Astrocyte (in vitro differentiated cells and primary cell): ENCODE measurements at places on chromosomes 5 and 9. TPM values are rescaled to one million over a fixed set of nuclear protein-coding genes. Genes with fewer than 3 reads are reported as not detected.

AGGF1 gene
- total RNA-seq, result 18.2 and 19.8 TPM in 2 replicates

F2RL1 gene
- total RNA-seq, result 140 and 164 TPM in 2 replicates

TMEM215 gene
- total RNA-seq, result 1.4 and 3.0 TPM in 2 replicates

MAML1 gene
- 24.7 and 26.0 TPM in 2 replicates for total RNA-seq

GRCh38 chr9:119841016-119841415 is 471.8 kb upstream of the BRINP1 start:
- no peak for DNase-seq

DNA sequence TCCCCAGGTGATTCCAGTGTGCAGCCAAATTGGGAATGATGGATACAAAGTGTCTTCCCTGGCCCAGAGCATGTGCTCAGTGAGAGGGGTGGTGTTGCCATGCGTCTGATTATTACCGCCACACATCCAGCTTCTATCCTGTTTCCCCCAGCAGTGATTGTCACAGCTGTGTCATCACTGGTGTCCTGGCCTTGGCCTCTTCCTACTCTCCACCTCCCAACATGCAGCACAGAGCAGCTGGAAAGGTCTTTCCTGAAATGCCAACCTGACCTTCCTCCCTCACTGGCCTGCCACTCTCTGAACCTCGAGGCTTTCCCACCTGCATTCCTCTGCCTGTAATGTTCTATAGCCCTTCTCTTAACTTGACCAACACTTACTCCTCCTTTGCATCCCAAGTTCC is 60.0 kb downstream of the TMOD1 start:
- no peak for DNase-seq

DNA sequence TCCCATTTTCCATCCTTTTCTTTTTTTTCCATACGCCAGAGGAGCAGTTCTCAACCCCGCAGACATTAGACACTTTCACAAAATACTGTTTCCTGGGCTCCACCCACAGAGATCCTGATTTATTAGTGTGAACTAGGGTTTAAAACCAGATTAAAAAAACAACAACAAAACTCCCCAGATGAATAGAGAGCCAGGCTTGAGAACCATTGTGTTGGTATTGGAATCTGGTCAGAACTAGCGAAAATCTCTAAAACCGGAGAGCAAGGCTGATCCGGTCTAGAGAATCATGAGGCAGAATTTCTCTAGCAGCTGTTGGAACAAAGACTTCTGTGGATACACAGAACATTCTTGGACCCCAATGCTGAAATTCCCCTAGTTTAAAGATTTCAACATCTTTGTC is 173.0 kb downstream of the PCSK1 start:
- DNase-seq, result no peak

GRCh38 chr9:69678843-69679538 is 6.8 kb upstream of the APBA1 start:
- no peak for DNase-seq

GRCh38 chr9:70293214-70293613 is 34.4 kb downstream of the SMC5 start:
- no peak for DNase-seq

DNA sequence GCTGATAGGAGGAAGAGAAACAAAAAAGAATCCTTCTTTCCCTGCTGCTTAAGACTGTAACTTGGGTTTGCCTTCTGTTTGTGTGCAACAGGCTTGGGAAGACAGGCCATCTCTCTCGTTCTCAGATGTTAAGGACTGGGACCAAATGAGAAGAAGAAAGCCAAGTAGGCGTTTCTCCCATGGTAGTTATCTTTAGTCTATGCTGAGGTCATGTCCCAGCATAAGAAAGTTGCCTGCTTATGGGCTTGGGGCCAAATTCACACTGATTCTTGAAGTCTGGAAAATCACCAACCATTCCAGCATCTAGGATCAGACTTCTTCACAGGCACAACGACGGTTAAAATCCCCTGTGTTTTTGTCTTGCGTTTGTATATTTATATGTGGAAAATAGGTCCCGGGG is 44.2 kb upstream of the PALM2AKAP2 start:
- no peak for DNase-seq

DNA sequence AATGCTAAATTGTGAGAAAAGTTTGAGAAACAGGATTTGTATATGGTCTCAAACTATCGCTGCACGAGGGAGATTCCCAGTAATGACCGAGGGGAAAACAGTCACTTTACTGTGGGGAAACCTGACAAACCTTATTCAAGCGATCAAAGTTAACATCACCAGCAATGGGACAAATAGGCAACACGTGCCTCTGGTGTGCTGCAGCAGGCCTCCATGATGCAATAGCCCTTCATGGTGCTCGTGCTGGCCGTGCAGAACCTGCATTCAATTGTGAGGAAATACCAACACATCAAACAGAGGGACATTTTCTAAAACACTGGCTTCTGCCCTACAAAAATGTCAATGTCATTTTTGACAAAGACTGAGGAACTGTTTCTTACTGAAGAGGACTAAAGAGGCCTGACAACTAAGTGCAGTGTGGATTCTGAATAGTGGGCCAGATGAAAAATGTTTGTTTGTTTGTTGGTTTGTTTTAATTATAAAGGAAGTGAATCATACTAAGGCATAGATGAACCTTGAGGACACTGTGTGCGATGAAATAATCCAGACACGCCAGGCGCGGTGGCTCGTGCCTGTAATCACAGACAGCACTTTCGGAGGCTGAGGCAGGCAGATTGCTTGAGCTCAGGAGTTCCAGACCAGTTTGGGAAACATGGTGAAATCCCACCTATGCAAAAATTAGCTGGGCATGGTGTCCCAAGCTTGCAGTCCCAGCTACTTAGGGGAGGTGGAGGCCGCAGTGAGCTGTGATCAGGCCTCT is 17.6 kb upstream of the MARCHF6 start:
- DNase-seq, result no peak

GRCh38 chr5:122727112-122727541 is 47.8 kb upstream of the SNX2 start:
- peak; percentile 85 for DNase-seq

DNA sequence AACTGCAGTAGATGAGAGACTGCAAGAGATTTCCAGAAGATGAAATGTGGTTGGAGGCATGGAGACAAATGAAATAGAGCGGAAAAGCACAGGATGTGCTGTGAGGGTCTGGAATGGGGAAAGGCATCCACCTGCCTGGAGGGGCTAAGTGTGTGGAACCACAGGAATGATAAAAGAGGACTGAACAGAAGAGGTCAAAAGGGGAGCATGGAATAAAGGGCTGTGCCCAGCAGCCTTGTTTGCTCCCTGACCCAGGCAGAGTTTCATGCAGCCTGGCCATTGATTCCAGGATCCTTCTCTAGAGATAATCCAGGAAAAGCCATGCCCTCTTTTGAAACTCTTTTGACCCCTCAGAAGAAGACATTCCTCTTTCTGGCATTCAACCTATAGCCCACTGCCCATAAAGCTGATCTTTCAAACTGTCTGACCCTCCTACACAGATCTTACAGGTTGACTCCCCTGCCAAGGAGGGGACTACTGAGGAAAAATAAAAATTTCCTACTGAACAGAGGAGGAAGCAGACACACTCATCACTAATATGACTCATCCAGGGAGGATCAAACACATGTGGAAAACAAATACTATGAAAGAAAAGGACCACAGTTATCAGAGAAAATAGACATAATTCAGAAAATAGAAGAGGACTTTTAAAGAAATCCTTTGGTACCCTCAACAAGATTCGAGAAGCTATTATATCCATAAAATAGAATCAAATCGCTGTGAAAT is 273.5 kb upstream of the PCSK5 start:
- no peak for DNase-seq

DNA sequence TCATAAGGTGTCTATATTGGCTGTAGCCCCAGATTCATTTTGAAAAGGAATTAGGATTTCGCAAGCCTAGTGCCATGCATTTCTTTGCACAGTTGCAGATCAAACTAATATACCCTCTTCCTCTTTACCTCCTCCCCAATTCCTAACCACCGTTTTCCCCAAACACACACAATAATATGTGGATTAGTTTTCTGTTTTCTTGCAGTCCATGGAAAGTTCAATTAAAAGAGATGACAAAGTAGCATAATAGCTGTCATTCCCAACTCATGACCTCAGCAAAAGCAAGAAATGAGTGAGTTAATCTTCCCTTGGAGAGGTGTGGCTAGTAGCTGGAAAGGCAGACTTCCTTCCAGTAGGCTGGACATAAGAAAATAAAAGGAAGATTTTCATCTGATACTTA is 349.1 kb downstream of the TMEM232 start:
- peak; percentile 62 for DNase-seq

DNA sequence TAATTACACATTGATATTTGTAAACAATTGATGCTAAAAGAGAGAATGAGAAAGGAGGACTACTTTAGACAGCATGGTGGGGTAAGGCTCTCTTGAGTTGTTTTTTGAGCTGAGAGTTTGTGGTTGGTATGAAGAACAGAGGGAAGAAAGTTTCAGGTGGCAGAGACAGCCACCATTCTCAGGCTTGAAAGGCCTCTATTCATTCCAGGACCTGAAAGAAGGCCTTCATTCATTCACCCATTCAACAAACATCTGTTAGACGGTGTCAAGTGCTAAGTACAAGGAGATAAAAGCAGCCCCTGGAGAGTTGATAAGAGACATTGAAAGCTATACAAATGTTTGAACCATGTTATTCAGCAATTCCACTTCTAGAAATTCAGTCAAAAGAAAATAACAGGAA is 21.7 kb upstream of the ADAM19 start:
- no peak for DNase-seq

DNA sequence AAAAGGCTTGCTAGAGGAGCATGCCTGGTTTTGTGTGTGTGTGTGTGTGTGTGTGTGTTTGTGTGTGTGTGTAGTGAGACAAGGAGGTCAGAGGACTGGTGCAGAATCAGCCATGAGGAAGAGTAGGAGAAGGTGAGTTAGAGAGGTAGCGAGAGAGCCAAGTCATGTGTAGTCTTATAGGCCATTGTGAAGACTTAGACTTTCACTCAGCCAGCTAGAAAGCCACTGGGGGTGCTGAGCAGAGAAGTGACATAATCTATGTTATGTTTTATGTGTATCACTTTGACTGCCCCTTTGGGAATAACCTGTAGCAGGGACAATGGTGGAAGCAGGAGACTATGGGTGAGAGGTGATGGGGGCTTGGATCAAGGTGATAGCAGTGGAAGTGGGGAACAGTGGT is 180.5 kb upstream of the CLINT1 start:
- DNase-seq, result no peak

GRCh38 chr9:105425816-105426433 is 21.9 kb upstream of the FSD1L start:
- DNase-seq, result no peak

GRCh38 chr9:77980622-77981021 is 51.0 kb downstream of the GNAQ start:
- DNase-seq, result peak; percentile 50

DNA sequence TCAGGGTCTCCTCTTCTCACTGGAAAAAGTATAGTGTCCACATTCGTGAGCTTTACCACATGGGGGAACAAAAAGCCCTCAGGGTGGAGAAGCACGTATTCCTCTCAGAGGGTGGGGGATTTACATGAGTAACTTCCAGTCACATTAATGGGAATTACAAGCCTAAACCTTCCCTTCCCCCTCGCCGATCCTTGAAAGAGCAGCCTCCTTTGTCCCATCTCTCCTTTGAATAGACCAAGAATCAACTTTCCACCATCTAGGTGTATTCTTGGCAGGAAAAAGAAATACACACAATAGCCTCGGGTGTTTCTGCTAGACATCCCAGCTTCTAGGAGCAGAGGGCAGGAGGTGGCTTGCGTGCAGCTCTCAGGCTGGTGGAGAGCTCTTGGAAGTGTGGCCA is 144.4 kb downstream of the ZNF462 start:
- no peak for DNase-seq

DNA sequence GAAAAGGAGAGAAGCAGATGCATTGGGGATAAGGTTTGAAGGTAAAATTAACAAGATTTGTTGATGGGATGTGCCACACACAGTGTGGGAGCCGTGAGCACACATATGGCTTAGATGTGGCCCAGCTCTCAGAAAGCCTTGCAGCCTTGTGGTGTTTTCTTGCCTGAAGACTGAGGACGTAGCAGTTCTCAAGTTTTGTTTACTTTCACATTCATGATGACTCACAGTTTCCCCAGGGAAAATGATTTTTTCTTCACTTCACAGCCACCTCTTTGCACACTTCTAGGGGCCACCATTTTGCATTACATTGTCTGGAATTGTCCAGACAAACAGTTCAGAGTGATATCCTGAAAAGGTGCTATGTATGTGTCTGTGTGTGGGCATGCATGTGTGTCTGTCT is 126.2 kb downstream of the BASP1 start:
- DNase-seq, result peak; percentile 84

DNA sequence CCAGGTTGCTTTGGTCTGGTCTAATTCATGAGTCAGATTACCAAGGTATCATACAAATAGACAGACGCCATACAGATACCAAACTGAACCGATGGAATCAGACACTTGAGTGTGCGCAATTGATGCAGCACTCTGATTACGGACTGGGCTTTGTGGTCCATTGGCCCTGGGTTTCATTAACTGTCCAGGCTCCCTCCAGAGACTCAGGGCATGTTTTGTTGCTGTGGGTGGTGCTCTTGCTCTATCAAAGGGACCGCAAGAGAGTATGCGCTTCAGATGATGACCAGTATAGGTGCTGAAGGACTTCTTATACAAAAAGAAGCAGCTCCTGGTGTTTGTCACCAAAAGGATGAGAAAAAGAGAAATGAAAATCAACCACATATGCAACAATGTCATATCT is 36.9 kb upstream of the ANKRD55 start:
- no peak for DNase-seq

GRCh38 chr5:172906436-172906835 is 52.8 kb upstream of the RPL26L1 start:
- DNase-seq, result peak; percentile 90

- DNase-seq, result peak; percentile 48
Observed at GRCh38 chr9:15135164-15135792, 171.7 kb downstream of the TTC39B start.

DNA sequence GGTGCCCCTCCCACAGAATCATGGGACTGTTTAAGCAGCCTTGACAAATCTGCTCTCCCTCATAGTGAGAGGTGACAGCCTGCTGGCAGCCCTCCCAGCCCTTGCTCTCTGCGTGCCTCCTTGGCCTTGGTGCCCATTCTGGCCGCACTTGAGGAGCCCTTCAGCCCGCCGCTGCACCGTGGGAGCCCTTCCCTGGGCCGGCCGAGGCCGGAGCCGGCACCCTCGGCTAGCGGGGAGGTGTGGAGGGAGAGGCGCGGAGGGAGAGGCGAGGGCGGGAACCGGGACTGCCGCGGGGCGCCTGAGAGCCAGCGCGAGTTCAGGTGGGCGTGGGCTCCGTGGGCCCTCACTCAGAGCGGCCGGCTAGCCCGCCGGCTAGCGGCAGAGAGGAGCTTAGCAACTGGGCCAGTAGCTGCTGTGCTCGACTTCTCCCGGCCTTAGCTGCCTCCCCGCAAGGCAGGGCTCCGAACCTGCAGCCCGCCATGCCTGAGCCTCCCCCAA is 125.9 kb upstream of the MYO10 start:
- no peak for DNase-seq

- no peak for DNase-seq
Observed at GRCh38 chr5:134913795-134914194, 8.9 kb downstream of the PCBD2 start.

- DNase-seq, result peak; percentile 53
Observed at GRCh38 chr5:159290741-159291140, 27.7 kb downstream of the UBLCP1 start.

DNA sequence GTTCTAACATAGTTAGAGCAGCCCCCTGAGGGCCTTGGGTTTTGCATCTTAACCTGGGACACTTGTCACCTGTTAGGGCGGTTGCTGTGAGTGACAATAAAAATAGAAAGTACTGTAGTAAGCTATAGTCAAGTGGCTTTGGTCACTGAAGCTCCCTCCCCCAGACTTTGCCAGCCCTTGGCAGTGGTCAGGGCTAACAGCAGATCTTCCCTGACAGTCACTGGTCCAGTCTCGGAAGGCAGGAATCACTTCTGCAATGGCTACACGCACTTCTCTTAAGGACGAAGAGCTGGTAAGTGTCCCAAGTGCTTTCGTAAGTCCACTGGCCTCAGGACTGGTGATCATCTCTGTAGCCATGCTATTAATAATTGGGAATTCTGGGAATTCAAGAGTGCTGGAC is 115.0 kb upstream of the RUSC2 start:
- no peak for DNase-seq
